ENCODE measurements at places on chromosomes 7 and 10.
A peak's percentile ranks its signal among the peaks of the same experiment; 100 is the strongest.

DNA sequence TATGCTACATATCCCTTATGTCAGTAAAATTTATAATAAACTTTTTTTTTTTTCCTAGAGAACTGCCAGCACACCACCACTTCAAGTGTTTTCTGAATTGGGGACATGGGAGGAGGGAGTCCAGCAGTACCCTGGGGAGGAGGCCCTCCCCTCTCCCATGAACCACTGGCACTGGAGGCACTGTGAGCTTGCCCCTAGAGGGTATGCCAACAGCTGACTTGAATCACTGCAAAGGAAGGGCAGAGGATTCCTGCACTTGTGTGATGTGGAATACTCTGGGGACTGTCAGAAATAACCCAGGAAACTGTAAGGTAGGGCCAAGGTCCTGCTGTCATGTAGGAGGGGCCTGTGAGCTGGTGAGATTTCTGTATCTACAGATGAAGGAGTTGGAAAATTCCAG, 8.5 kb upstream of the ARMS2 start:
- DNase-seq, result no peak

DNA sequence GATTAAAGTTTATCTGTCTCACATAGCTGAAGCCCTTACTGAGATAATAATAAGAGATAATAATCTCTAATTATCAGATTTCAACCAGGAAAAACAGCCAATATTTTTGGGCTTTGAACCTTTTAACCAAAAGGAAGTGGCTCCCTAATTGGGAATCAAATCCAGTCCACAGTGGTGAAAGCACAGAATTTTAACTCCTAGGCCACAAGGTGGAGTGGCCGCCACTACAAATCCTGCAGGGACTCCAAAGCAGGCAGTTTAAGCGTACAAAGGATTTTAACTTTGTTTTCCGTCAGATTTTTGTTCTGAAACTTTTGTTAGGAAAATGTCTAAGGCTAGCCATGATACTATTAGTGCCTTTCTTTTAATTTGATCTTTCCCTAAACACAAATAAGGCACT, 99.6 kb upstream of the CCNY start:
- peak; percentile 39 for DNase-seq

DNA sequence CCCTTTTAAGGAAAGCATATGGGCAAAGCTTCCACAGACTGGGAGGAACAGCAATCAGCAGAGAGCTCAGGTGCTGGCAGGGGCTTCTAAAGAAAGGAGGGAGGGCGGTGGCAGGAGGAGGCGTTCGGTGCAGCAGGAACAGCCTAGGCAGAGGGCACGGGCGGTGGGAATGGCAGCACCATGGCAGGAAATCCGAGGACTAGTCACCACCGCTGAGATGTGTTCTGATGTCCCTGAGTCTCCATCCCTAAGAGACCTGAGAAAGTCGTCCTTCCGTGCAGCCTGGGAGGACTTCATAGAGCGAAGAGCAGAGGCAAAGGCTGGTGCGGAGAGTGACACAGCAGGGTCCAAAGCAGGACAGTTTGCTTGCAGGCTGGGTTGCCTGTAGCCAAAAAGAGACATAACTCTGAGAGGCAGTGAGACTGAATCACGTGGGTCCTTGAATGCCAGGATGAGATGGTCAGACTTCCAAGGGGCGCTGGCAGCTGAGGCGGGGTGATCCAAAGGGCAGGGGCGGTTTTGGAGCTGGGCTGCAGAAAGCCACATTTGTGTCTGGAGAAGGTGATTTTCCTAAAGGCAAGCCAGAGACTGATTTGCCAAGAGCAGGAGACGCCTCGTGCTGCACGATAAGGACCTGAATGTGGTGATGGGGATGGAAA, 35.8 kb upstream of the GRID1 start:
- no peak for DNase-seq

DNA sequence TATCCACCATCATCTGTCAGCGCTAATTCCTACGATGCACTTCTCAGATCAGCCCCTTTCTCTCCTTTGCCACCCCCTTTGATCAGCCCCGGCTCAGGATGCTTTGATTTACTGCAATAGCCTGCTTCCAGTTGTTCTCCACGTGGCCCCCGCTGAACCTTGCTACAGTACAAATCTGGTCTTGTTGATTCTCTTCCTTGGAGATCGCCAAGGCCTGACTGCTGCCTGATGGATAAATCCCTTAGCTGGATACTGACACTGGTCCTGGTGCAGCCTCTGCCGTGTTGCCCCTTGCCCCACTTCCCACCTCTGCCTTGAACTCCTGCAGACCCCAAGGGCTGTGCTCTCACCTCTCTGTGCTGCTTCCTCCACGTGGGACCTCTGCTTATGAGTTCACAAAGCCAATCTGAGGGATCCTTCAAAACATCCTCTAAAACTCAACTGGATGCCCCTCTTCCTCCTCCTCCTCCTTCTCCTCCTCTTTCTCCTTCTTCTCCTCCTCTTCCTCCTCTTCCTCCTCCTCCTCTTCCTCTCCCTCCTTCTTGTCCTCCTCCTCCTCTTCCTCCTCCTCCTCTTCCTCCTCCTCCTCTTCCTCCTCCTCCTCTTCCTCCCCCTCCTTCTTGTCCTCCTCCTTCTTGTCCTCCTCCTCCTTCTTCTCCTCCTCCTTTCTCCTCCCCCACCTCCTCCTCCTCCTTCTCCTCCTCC, 15.3 kb downstream of the PLXNA4 start:
- no peak for DNase-seq

DNA sequence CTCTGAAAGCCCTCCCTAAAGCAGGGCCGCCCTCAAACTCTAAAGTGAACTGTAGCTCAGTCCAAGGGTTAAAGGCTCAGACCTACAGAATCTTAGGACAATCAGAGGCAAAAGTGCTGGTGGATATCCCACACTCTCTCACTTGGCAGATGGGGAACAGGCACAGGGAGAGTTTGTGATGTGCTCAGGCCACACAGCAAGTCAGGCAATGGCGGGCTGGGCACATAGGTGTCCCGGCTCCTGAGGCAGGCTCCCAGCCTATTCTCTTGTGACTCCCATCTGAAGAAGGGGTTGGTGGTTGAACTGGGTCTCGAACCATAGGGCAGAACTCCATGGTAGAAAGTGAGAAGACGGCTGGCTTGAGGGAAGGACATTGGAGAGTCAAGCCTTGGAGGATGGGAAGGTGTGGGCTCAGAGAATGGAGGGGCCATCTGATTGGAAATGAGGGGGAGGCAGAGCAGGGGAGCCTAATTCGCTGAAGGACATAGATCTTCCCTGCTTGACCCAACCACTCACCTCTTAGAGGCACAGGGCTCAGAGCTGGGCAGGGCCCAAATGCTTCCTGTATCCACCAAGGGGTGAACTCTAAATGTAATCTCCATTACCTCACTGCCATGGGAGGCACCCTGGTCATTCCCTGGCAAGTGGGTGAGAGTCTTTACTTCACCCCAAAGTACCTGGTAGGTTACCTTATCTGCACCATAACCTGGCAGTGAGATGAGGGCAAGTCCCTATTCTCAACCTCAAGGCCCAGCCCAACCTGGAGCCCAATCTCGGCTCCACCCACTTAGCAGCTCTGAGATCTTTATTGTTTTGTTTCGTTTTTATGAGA, 4.9 kb upstream of the ZMIZ1 start:
- DNase-seq, result no peak

GRCh38 chr7:32116436-32116835, 46.2 kb upstream of the PDE1C start:
- no peak for DNase-seq

DNA sequence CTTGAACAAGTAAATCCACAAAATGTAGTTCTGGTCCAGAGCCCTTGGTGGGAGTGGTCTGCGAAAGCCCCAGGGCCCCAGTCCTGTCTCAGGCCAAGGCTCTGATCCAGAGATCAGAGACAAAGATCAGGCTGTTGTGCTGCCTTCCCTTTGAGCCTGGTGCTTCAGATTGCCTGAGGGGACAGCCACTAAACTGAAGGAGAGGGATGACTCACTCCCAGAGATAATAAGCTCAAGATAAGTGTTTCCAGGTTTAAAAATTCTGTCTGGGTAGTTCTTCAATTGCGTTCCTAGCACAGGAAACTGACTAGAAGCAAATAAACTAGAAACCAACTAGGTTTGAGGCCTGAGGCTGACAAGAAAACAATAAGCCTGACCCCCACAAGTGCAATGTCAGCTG, 190.2 kb downstream of the RAMP3 start:
- DNase-seq, result peak; percentile 53

- DNase-seq, result no peak
Observed at GRCh38 chr10:49666685-49667084, 12.8 kb upstream of the C10orf53 start.

DNA sequence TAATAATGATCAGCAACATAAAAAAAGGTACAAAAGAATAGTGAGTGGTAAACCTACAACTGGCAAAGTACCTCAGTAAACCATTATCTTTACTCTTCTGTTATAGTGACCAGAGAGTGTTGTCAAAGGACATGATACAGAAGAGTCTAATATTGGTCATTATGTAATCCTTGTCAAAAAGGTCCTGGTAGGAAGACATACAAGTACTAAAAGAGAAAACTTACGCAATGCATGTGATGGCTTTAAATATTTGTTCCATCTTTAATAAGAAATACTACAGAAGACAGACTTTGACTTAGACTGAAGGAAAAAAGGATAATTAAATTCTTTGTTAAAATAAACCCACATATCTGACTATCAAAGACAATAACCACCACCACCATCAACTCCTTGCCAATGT, 6.5 kb downstream of the DOCK4 start:
- DNase-seq, result no peak

DNA sequence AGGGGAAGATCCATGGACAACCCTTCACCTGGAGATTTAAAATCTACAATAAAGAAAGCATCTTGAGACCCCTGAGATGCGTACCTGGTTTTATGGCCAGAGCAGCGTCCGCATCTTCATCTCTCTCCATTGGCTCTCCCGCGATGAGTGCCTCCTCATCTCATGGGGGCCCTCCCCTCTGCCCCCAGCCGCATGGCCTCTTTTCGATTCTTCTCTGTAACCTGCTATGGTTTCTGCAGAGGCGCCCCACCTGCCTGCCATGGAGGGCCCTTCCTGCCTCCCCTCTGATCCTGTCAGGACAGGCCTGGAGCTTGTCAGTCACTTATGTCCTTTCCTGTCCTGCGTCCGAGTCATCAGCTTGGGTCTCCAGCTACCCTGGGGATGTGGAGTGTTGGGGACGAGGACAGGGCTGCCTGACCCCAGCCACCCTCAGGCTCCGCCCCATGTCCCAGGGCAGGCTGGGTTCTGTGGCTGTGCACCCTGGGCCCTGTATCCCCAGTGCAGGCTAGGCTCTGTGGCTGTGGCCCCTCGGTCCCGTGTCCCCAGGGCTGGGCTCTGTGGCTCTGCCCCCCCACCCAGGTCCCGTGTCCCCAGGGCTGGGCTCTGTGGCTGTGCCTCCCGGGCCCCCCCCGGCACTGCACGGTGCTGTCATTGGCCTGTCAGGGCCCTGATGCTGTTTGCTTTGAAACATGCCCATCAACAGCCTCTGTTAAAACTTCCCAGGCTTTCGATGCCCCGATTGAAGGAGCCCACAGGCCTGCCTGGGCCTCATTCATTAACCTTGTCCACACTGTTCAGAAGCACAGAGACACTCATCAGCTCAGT, 99.8 kb downstream of the WDR37 start:
- DNase-seq, result no peak

GRCh38 chr7:101993311-101993710, 175.9 kb downstream of the CUX1 start:
- DNase-seq, result no peak

- no peak for DNase-seq
Observed at GRCh38 chr10:51950996-51951555, 251.7 kb upstream of the CSTF2T start.
